ENCODE measurements at places on chromosomes 12 and 14. TPM values are rescaled to one million over a fixed set of nuclear protein-coding genes. Genes with fewer than 3 reads are reported as not detected.
A peak's percentile ranks its signal among the peaks of the same experiment; 100 is the strongest.

Gene POC1B
- 64.3 TPM for total RNA-seq

Gene NAV3
- not detected for total RNA-seq

Gene BCL2L14
- total RNA-seq: 6.0 TPM

Gene SMCO2
- 0.55 TPM for total RNA-seq

Gene CIDEB
- total RNA-seq: 11.6 TPM

Gene KLHL33
- 0.29 TPM for total RNA-seq

DNA sequence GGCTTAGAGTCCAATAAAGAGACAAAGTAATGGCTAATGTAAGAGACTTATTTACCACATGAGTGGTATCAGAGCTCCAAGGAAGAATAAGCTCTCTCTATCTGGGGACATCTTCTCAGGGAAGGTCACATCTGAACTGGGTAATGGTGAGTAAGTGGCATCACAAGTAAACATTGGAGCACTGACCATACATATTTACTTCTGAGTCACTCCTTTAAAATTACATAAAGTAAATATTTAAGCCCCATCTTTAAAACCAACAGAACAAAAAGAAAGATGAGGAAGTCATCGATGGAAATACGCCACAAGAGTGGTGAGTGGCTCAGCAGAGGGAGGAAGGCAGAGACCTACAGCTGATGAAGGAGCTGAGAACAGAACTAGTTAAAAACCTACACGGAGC is 159.9 kb downstream of the DUSP6 start:
- no peak for DNase-seq
- no peak overlapping the region for H3K27ac ChIP-seq
- H3K27me3 ChIP-seq: no peaks in the 10 kb centered on the region
- H3K4me1 ChIP-seq: no peaks in the 10 kb centered on the region
- peaks cover 16% of the 10 kb centered on the region for H3K36me3 ChIP-seq

DNA sequence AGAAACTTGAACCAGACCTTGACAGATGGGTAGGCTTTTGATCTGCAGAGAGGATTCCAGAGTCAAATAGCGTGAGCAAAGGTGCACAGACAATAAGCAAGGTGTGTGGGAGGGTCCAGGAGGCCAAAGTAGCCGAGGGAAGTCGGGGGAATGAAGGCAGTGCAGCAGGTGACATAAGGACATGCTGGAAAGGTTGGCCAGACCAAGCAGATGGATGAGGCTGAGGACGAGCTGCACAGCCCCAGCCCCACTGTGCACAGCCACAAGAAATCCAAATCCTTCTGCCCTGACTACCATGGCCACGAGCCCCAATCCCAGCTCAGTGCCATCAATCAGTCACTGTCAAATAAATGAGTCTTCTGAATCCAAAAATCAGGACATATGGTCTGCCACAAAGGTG is 5.4 kb downstream of the TTC7B start:
- H3K27me3 ChIP-seq: peaks cover 11% of the 10 kb centered on the region
- H3K36me3 ChIP-seq: no peaks in the 10 kb centered on the region
- no peak overlapping the region for H3K4me3 ChIP-seq
- peaks cover 5% of the 10 kb centered on the region for H3K4me1 ChIP-seq
- no peak for DNase-seq

DNA sequence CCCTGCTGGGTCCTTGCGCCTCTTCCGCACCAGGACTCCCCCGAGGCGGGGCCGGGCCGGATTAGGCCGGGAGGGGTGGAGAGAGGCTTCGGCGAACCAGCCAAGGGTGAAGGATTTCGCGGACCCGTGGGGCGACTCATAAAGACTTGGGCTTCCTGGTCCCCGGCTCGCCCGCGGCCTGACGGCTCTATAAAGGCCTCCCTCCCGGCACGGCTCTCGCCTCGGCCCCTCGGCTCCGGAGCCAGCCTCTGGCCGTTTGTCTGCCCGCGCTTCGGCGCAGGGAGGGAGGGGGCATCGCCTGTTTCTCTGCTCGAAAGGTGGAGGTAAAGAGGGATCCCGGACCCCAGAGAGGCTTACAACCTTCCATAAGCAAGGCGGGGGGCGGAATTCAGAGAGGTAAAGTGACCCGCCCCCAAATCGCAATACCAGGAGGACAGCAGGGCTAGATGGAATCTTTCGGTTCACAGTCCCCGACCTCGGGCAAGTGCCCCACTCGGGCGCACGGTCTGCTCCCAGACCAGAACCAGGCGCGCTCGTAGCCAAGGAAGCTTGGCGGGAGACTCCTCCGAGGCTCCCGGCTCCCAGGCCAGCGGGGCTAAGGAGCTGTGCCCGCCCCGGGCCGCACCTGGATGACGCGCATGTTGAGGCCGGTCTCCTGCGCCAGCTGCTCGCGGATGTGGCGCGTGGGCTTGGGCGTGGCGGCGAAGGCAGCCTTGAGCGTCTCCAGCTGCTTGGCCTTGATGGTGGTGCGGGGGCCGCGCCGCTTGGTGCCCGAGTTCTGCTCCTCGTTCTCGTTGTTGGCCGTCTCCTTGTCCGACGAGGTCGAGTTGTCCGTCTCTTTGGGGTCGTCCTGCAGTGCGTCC is 3.9 kb downstream of the LHX5 start:
- DNase-seq: no peak
- peak overlapping the region; percentile 79 for H3K4me3 ChIP-seq

DNA sequence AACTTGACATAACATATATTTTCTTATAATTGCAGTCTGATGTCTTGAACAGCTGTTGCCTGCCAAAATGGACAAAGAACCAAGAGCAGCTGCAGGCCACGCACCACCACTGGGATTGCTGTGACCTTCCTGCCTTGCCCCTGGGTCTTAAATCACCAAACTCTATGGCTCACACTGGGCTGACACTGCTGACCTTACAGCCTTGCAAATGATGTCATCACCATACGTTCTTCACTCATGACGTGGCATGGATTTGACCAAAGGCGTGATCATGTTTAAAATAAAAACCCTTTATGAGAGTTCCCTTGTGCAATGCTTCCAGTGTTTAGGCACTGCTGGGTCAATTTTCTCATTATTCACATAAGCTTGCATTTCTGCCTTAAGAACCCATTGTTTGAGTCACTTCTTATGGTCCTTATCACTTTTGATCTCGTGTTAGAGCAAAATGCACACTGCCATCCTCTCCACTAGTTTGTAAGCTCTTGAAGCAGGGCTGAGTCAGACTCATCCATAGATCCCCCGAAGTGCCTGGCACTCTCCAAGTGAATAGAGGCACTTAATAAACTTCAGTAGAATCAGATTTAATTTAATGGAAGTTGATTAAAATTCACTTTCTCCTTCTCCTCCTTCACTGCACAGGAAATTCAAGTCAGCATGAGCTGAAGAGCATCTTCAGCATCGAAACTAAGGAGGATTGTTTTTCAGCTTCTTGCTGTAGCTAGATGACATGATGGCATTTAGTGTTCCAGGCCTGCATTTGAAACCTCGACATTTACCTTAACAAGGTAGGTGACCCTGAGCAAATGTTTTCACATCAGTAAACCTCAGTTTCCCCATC is 132.4 kb upstream of the PZP start:
- DNase-seq: no peak
- peaks cover 10% of the 10 kb centered on the region for H3K4me1 ChIP-seq
- H3K27me3 ChIP-seq: no peaks in the 10 kb centered on the region
- H3K4me3 ChIP-seq: no peak overlapping the region
- H3K27ac ChIP-seq: no peak overlapping the region

GRCh38 chr12:91099836-91100235 is 11.5 kb downstream of the LUM start:
- DNase-seq: no peak
- no peak overlapping the region for H3K27ac ChIP-seq
- H3K4me3 ChIP-seq: no peak overlapping the region
- no peaks in the 10 kb centered on the region for H3K36me3 ChIP-seq
- no peaks in the 10 kb centered on the region for H3K27me3 ChIP-seq
- H3K4me1 ChIP-seq: no peaks in the 10 kb centered on the region

GRCh38 chr12:63965936-63966605 is 121.6 kb downstream of the SRGAP1 start:
- no peaks in the 10 kb centered on the region for H3K27me3 ChIP-seq
- DNase-seq: no peak
- no peaks in the 10 kb centered on the region for H3K4me1 ChIP-seq
- no peak overlapping the region for H3K27ac ChIP-seq
- no peaks in the 10 kb centered on the region for H3K36me3 ChIP-seq

DNA sequence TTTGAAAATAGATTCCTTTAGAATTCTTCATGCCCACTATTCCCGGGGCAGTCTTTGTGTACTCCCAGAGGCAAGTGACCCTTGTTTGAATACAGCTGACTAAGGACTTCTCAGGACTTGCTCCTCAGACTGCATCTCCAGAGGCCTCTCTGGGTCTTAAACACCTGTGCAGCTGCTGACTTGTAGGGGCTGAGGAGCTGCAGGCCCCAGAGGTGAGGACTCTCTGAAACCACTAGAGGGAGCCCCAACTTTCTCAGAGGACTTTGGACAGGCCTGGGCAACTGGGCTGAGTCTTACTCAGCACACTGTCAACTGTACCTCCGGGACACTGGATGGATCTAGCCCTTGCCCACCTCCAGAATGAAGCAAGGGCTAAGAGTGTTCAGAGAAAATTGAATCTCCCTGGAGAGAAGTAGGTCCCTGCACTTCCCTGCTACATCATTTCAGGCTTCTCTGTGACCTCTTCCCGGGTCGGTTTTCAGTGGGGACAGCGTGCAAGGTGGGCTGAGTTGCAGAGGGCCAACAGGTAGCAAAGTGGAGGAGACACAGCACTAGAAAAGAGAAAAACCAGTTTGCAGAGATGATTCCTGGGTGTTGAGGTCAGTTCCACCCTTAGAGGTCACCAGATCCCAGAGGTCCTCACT is 164.6 kb downstream of the TMEM117 start:
- H3K27ac ChIP-seq: no peak overlapping the region
- H3K4me1 ChIP-seq: no peaks in the 10 kb centered on the region
- peak; percentile 21 for DNase-seq
- no peaks in the 10 kb centered on the region for H3K36me3 ChIP-seq
- H3K4me3 ChIP-seq: no peak overlapping the region

GRCh38 chr12:9851927-9852326 is 17.2 kb downstream of the CLEC2B start:
- H3K27ac ChIP-seq: peak overlapping the region; percentile 33
- peaks cover 33% of the 10 kb centered on the region for H3K36me3 ChIP-seq
- H3K27me3 ChIP-seq: no peaks in the 10 kb centered on the region
- peaks cover 10% of the 10 kb centered on the region for H3K4me1 ChIP-seq
- no peak overlapping the region for H3K4me3 ChIP-seq
- DNase-seq: no peak

- H3K4me1 ChIP-seq: no peaks in the 10 kb centered on the region
- H3K27me3 ChIP-seq: peaks cover 22% of the 10 kb centered on the region
- no peak overlapping the region for H3K27ac ChIP-seq
- H3K36me3 ChIP-seq: no peaks in the 10 kb centered on the region
- no peak overlapping the region for H3K4me3 ChIP-seq
- no peak for DNase-seq
Measured at GRCh38 chr14:56057767-56058166, 60.4 kb upstream of the PELI2 start.

DNA sequence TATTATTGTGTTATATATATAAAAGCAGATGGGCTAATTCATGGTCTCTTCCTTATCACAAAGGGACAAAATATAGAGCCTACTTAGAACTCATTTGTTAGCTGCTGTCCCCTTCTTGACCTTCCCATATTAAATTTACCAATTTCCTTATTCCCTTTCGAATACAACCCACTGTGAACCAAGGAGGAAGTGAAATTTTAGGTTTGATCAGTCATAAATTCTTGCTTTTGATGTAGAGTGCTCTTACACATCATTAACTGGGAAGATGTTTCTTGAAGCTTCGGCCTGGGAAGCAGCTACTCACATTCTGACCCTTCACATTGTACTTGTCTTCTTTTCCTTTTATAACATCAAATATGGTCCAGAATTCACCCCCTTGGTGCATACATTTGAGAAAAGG is 579.0 kb downstream of the LRFN5 start:
- H3K27me3 ChIP-seq: no peaks in the 10 kb centered on the region
- H3K36me3 ChIP-seq: no peaks in the 10 kb centered on the region
- no peak overlapping the region for H3K4me3 ChIP-seq
- DNase-seq: no peak
- H3K4me1 ChIP-seq: no peaks in the 10 kb centered on the region

DNA sequence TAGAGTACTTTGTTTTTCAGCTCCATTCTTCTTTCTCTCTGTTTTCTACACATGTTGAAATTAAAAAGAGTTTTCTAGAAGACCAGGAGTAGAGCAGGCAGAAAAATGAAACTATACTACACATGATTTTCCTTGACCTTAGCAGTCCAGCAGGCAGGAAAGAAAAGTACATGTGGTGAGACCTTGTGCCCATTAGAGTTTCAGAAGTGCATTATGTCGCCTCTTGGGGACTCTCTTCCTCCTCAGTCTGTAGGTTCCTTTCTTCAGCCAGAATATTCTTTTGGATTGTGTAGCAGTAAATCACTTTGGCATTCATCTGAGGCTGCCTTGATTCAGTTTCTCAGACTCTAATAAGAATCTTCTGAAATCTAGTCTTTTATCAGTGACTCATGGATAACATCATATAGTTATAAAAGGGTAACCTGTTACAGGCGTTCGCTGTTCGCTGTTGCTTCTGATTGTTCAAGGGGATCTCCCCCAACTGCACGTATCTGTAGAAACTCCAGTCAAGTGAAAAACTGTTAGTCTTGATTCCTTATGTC is 161.8 kb downstream of the ANO4 start:
- H3K36me3 ChIP-seq: no peaks in the 10 kb centered on the region
- no peaks in the 10 kb centered on the region for H3K27me3 ChIP-seq
- no peaks in the 10 kb centered on the region for H3K4me1 ChIP-seq
- DNase-seq: no peak
- no peak overlapping the region for H3K4me3 ChIP-seq

DNA sequence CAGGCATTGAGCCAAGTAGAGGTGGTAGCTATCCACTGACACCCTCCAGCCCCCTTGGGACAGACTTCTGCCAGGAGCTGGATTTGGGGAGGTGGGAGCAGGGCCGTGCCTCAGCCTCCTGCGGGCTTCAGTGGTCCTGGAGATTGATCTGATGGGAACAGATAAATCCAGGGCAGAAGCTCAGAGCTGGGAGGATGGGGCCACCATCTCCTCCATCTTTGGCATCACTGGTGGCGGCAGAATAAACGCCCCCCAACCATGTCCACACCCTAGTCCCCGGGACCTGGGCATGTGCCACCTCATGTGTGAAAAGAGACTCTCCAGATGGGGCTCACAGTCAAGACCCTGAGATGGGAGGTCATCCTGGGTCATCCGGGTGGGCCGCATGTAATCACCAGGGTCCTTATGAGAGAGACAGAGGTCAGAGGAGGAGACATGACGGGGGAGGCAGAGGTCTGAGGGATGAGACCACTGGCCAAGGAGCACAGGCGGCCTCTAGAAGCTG is 209.6 kb upstream of the RTL1 start:
- H3K27ac ChIP-seq: no peak overlapping the region
- no peaks in the 10 kb centered on the region for H3K36me3 ChIP-seq
- no peak overlapping the region for H3K4me3 ChIP-seq
- DNase-seq: no peak
- H3K4me1 ChIP-seq: no peaks in the 10 kb centered on the region

Measured in activated T-cell treated with anti-CD3 and anti-CD28 coated beads, Interleukin-2, amount 50 U/mL, for 72 hours (primary cell).